Melanocyte of skin (primary cell): ENCODE measurements at places on chromosomes 4 and X. TPM values are rescaled to one million over a fixed set of nuclear protein-coding genes. Genes with fewer than 3 reads are reported as not detected.

RNF128 gene
- 12.4 and 23.1 TPM in 2 replicates for total RNA-seq

LRP2BP gene
- total RNA-seq: 1.0 and 1.5 TPM in 2 replicates

SUPT20HL1 gene
- not detected in 2 replicates for total RNA-seq

ENAM gene
- total RNA-seq: not detected in 2 replicates

XPNPEP2 gene
- total RNA-seq: not detected in 2 replicates

DIAPH2 gene
- total RNA-seq: 21.7 and 57.8 TPM in 2 replicates

SH3RF1 gene
- 7.2 and 10.9 TPM in 2 replicates for total RNA-seq

MAGEA8 gene
- total RNA-seq: not detected in 2 replicates

CCDC158 gene
- total RNA-seq: under 0.01 TPM in 1 of 2 replicates, not detected in the other

STS gene
- 3.0 and 4.0 TPM in 2 replicates for total RNA-seq

MID1 gene
- total RNA-seq: 52.6 and 79.6 TPM in 2 replicates

NAA11 gene
- not detected in 2 replicates for total RNA-seq
